ENCODE measurements at places on chromosomes 5 and 9.

- DNase-seq, result no peak
These were observed 7.2 kb downstream of the NTMT1 start for GRCh38 chr9:129633207-129633606.

GRCh38 chr5:8184455-8185063, 315.6 kb downstream of the MTRR start:
- peak; percentile 75 for DNase-seq

- DNase-seq, result no peak
These were observed 75.1 kb downstream of the MROH2B start for GRCh38 chr5:40995801-40996586.

- peak; percentile 79 for DNase-seq
These were observed 106.0 kb downstream of the PHF2 start for GRCh38 chr9:93682155-93682968.

- DNase-seq, result no peak
These were observed 15.3 kb downstream of the PCDHGC5 start for GRCh38 chr5:141504216-141504615.

GRCh38 chr9:111939322-111939721, 42.7 kb downstream of the UGCG start:
- no peak for DNase-seq

DNA sequence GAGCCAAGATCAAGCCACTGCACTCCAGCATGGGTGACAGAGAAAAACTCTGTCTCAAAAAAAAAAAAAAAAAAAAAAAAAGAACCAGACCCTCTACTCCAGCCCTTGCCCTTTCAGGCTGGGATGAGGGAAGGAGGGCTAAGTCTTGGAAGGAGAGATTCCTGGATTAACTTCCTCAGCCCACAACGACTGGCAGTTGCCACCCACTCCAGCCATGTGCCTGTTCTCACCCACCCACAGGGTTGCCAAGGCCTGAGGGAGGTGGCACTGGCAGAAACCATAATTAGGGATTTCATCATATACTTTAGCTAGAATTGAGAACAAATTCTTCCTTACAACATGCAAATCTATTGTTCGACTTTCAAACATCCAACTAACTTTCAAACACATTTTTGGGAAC, 87.8 kb upstream of the SLC30A5 start:
- DNase-seq, result no peak

All from NCI-H69 (cell line).